Right ventricle myocardium superior (tissue), 1 donor: ENCODE measurements at places on chromosomes 2 and 18. TPM values are rescaled to one million over a fixed set of nuclear protein-coding genes. Genes with fewer than 3 reads are reported as not detected.
A peak's percentile ranks its signal among the peaks of the same experiment; 100 is the strongest.

DNA sequence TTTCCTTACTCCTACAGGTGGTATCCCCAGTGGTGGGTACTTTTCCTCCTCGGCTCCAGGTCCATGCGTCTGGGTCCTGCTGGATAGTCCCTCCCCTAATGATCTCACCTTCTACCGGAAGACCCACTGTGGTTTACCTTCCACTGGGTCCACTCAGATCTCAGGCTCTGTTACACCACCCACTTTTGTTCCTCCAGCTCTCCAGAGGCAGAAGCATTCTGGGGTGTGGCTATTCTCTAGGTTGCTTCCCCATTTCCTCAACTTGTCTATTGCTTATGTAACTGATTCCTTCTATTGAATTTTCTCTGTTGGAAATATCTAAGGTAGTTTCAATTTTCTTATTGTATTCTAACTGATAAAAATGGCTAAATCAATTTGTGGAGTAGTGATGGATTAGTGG, 87.6 kb upstream of the GALNT5 start:
- DNase-seq: no peak

- no peak for DNase-seq
Observed at GRCh38 chr2:6885968-6886367, 8.4 kb downstream of the RSAD2 start.

DNA sequence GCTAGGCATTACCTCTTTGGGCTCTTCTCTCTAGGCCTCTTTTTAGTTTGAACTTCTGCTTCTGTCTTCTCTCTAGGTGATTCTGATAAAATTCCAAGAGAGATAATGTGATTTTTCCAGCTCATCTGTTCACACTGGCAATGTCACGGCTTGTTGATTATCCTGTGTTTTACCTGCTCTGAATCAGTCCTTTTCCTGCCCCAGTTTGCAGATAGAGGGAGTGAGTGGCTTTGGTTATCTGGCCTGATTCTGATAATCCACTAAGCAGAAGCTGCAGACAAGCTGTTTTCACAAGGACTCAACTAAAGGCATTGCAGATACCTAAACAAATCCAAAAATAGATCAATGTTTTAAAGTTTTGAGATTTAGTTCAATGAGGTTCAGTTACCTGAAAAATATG, 111.9 kb downstream of the DCC start:
- no peak for DNase-seq

GRCh38 chr2:20015482-20016083, 3.1 kb upstream of the MATN3 start:
- DNase-seq: no peak

DNA sequence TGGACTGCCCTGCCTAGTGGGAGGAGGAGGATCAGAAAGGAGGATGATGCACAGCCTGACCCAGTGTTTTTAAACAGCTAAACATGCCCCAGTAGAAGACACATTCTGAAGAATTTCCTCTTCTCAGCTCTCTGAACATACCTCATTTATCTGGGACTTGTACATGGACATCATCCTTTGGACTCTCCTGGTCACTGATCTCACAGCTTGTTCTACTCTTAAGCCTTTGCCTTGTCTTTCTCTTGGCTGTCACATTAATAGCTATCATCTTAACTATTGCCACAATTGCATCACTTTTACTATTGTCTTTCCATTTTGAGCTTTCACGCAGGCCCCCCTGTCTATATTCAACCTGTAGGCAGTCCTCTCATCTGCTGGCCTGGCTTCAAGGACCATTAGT, 42.0 kb upstream of the PGAP1 start:
- DNase-seq: no peak

- DNase-seq: no peak
Observed at GRCh38 chr18:32298171-32298667, 108.4 kb downstream of the MEP1B start.

- DNase-seq: peak; percentile 57
Observed at GRCh38 chr2:133844214-133844892, 276.1 kb upstream of the NCKAP5 start.

GRCh38 chr2:71348302-71348701, 16.7 kb downstream of the ZNF638 start:
- no peak for DNase-seq

DNA sequence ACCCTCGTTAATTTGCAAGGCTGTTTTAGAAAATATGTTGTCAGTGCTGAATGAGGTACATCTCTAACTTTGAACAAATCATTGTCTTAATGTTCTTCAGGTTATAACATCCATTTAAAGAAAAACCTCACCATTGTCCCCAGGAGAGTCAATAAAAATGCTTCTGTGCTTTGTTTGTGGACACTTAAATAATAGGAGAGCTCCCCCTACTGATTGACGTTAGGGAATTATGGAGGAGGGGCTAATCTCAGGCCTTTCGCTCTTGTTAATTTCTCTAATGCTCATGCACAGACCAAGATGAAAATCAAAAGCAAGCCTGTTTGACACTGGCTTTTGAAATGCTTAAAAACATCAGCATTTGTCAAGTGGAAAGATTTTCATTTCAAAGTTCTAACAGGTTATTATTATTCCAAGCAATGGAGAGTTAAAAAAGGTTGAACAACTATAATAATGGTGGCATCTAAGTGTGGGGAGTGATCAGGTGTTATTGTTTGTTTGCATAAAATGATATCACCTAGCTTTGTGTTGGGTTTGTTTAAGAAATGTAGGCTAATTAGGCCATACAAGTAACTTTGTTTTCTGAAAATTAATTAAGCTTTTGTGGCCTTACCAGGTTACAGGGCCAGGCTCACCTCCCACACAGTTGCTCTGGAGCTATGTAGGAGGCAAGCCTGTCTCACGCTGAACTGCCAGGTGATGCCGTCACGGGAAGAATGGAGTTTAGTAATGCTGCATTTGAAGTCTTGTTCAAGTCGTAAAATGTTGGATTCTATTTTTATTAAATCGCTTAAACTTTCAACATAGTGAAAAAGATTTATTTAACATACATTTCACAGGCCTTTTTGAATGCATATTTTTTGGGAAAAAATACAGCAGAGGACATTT, 51.7 kb upstream of the SMIM21 start:
- no peak for DNase-seq

GRCh38 chr2:124315221-124315880, 290.3 kb downstream of the CNTNAP5 start:
- DNase-seq: no peak

DNA sequence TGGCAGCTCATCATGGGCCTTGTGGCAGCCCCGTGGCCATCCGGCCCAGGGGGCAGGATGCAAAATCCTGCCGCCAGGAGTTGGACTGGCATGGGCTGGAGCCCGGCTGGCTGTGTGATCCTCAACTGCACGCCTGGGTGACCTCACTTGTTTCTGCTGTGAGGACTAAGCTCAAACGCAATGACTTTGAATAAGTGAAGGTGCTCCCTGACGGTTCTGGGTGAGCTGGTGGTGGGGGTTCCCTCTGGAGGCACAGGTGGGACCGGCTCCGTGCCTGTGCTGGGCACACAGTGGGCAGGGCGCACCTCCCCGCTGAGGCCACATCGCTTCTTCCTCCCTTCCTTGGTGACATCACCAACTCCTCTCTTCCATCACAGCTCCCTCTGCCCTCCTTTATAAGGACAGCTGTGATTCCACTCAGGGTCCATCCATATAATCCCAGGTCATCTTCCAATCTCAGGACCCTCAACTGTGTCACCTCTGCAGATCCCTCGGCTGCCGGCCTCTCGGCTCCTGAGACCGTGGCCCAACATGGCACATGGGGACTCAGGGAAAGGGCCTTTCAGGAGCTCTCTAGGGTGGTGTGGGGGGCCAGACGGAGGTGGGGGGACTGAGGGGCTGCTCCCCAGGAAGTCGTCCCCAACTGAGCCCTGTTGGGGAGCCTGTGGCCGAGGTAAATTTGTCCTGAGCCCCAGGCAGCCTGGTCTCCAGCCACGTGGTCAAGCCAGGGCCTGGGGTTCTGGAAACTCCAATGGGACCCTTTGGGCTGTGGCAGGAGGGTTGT, 75.5 kb upstream of the ODC1 start:
- DNase-seq: no peak

DNA sequence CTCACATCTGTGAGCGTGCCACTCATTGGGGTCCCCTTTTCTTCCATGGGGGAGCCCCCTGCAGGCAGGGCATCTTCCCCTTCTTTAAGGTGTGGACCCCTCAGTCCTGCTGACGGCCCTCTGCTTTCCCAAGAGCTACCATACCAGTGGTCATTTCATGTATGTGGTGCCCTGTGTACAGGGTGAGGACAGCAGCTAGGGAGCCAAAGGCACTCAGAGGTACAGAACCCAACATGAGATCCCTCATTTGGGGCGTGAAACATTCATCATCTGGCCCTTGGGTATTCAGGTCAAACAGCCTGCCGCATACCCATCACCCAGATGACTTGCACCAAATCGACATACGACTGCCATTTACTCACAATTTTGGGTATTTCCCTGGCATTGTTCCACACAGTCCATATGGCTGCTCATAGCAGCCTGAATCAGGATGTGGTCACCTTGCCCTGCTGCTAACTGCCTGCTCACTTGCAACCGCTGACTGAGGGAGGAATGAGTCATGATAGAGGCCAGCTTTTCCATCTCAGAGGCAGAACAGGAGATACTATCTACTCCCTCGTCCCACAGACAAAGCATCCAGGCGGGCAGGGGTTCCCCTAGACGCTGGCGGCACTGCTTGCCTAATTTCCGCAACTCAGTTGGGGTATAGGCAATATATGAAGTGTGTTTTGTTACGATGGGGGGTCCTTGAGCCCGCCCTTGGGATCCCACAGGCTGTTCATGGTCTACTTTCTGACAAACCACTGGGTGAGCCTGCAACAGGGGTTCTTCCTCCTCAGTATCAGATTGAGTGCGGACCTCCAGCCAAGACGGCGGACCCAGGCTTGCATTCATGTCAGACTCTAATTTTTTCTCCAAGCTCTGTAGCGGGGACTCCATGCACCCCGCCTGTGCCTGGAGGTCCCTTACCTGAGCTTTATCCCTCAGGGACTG, 228.6 kb downstream of the SATB2 start:
- no peak for DNase-seq

- DNase-seq: no peak
Observed at GRCh38 chr2:113966832-113967231, 76.9 kb downstream of the ACTR3 start.

GRCh38 chr2:202566286-202566685, 68.5 kb upstream of the FAM117B start:
- no peak for DNase-seq

GRCh38 chr2:187214306-187214705, 233.7 kb downstream of the CALCRL start:
- DNase-seq: no peak

DNA sequence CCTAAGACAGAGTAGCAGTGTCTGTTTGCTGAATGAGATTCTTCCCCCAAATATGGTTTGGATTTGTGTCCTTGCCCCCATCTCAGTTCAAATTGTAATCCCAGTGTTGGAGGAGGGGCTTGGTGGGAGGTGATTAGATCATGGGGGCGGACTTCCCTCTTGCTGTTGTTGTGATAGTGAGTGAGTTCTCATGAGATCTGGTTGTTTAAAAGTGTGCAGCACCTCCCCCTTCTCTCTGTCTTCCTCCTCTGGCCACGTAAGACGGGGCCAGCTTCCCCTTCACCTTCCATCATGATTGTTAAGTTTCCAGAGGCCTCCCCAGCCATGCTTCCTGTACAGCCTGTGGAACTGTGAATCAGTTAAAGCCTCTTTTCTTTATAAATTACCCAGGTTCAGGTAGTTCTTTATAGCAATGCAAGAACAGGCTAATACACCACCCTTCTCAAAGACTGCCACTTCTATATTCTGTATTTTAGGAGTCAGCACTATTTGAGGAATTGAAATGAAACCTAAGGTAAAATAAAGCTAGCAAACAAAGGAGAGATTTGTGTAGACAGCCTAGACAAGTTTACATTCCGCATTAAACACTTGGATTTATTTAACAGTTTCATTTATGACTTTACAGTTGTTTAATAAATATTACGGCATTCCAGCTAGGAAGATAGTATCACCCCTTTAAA, 21.6 kb downstream of the FBXO36 start:
- no peak for DNase-seq

GRCh38 chr18:2824865-2825264, 21.9 kb upstream of the EMILIN2 start:
- DNase-seq: no peak

- no peak for DNase-seq
Observed at GRCh38 chr2:36461039-36461681, 105.6 kb downstream of the CRIM1 start.

- peak; percentile 50 for DNase-seq
Observed at GRCh38 chr2:42084231-42084671, 36.4 kb downstream of the PKDCC start.

DNA sequence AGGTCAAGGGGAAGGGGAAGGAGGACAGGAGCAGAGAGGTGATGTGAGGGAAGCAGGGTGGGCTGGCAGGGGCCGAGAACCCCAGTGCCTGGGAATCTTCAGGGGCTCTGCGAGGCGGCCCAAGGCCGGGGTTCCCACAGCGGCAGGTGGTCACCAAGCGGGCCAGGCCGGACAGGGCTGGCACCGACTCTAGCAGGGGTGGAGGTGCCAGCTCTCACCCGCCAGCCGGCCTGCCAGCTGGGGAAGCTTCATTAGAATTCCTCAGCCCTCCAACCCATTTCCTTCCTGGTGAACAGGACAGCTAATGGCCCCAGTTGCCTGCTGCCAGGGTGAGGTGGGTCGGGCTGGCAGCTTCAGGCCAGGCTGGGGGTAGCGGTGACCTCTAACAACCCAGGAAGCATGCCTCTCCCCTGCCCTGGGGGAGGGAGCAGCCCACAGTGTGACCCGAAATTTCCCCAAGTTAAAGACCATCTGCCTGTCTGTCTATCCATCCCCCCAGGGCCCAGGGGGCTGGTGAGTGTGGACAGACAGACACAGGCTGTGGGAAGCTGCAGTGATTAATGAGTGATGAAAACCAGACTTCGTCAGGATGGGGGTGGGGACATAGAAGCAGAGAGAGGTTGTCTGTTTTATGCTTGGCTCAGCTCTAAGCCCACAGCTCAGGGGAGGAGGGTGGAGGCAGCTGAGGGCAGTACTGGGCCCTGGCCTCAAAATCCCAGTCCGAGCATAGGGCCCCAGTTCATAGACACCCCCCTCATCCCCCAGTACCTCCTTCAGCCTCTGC, 144.1 kb downstream of the ZFP36L2 start:
- DNase-seq: peak; percentile 87

- no peak for DNase-seq
Observed at GRCh38 chr2:14524803-14525080, 107.8 kb upstream of the LRATD1 start.

GRCh38 chr2:179861416-179862067, at the start of gene ZNF385B:
Gene ZNF385B, minus strand, starts transcription at chr2:179861612.
- DNase-seq: peak; percentile 42

- DNase-seq: no peak
Observed at GRCh38 chr2:239399921-239400595, 762 bp downstream of the HDAC4 start.

DNA sequence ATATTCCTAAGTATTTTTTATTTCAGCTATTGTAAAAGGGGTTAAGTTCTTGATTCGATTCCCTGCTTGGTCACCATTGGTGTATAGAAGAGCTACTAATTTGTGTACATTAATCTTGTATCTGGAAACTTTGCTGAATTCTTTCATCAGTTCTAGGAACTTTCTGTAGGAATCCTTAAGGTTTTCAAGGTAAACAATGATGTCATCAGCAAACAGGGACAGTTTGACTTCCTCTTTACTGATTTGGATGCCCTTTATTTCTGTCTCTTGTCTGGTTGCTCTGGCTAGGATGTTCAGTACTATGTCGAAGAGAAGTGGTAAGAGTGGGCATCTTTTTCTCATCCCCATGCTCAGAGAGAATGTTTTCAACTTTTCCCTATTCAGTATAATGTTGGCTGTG, 252.7 kb downstream of the NR4A2 start:
- DNase-seq: no peak

UGT1A3 gene
- not detected for total RNA-seq

MC5R gene
- total RNA-seq: not detected

RAX gene
- not detected for total RNA-seq

TOGARAM2 gene
- total RNA-seq: 42.8 TPM

MAB21L4 gene
- total RNA-seq: not detected

SRSF7 gene
- total RNA-seq: 45.9 TPM

FAM228A gene
- total RNA-seq: 0.16 TPM

CD8B gene
- total RNA-seq: 0.46 TPM

SERPINB3 gene
- not detected for total RNA-seq
